ENCODE measurements at places on chromosomes 1 and 21.
A peak's percentile ranks its signal among the peaks of the same experiment; 100 is the strongest.

- no peak for DNase-seq
Measured at GRCh38 chr1:84479998-84480397, 932 bp downstream of the RPF1 start.

DNA sequence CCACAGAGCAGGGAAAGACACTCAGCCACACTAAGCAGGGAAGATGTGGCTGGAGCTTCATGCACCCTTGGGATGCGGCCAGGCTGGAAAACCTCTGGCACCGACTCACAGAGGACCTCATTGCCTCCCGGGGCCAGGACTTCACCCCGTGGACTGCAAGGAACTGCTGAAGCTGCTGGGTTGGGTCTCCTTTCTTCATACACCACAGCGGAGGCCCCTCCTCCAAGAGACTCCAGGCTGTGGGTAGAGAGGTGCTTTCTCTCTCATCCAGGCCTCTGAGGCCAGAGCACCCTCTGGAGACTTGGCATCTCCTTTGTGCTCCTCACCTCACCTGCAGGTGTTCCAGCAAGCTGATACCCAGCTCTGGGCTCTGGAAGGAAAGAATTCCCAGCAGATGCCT lies 76.0 kb upstream of the EDN2 start:
- no peak for DNase-seq

GRCh38 chr1:150022357-150022756 lies 11.8 kb upstream of the OTUD7B start:
- DNase-seq = no peak

- DNase-seq = peak; percentile 79
Measured at GRCh38 chr1:179080866-179081686, 794 bp upstream of the TOR3A start.

- DNase-seq = peak; percentile 73
Measured at GRCh38 chr1:157806431-157807149, 13.3 kb downstream of the FCRL1 start.

DNA sequence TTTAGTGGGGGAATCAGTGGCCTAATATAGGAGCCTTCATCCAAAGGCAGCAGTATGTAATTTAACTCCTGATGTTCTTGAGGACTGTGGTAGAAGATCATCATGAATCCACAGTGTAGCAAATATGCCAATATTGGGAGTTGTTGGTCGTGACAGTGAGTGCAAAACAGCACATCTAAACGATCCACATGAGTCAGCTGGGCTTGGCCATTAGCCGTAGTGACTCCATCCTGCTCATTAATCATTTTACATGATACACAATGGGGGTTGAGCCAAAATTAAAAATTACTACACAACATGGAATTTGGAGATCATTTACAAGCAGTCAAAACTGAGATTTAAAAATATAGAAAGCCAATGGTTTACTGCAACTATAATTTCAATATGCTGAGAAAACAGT lies 653.9 kb upstream of the CAMK1G start:
- no peak for DNase-seq

DNA sequence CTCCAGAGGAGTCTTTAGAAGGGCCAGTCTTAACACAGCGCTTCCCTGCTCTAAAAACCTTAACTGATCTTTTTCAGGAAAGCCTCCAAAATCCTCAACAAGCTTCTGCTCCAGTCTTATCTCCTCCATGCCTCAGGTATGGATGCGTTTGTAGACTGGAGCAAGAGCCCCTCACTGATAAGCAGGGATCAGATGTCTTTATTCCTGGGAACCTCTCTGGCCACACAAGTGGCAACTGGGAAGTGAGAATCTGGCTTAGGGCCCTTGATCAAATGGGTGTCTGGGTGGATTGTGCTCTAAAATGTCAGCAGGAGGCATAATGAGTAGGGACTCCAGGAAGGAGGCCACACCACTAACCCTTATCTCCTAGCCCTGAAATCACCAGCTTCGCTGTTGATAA lies 1.4 kb downstream of the ZBTB8A start:
- no peak for DNase-seq

GRCh38 chr1:61207416-61207815 lies 125.1 kb downstream of the NFIA start:
- DNase-seq = no peak

DNA sequence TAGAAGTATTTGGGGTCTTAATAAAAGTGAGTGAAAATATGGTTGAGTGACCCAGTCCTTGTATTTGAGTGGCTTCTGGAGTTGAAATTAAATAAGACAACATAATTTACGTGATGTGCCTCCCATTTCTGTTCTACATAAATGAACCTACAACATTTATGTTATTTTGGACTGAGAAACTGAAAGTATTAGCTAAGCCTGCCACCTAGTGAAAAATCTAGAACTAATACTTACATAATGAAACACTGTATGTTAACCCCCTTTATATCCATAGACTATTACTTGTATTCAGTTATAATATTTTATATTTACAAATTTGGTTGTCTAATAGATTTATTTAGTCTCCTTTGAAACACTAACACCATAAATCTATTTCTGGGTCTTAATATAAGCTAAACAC lies 298.9 kb downstream of the KCNT2 start:
- DNase-seq = no peak

DNA sequence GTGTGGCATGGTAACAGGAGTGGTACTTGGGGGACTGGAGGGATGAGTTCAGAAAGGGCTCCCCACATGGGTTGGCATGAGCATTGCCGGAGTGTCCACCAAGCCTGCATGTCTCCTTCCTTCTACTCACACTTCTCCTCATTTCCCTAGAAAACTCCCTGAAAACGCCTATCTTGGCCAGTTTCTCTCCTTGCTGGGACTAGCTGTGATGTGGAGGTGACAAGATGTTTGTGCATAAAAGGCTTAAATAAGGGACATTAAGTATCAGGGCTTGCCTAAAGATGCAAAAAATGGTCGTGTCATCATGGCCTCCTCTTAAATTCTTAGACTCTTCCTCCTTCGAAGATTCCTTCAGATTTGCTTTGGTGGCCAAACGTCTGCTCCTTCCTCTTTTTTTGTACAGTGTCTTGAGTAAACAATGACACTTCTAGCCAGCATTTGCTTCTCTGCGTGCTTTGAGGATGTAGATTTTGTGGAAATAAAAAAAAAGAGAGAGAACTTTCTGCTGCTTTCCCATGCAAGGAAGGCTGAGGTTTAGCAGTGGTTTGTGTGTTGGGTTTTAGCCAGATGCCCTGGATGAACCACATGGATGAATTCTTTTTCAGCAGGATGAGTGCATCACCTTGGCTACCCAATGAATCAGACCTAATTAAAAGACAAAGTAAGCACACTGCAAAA lies 239.1 kb upstream of the IRF2BP2 start:
- no peak for DNase-seq

GRCh38 chr1:116537040-116537831 lies 33.6 kb downstream of the CD58 start:
- no peak for DNase-seq

DNA sequence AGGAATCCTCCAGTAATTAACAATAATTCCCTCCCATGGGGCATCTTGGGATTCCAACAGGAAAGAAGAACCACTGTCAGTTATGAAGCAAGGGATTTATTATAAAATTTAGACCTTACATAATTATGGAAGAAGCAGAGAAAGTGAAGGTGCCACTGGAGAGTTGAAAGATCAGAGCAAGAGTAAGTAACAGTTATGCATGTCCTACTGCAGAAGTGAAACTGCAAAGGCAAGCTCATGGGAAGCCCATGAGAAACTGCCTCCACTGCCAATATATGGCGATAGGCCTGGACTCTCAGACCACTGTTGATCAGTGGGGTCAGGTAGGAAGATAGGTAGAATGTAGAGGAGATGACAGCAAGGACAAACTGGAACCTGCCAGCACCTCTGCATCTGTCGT lies 123.6 kb upstream of the ZNF648 start:
- no peak for DNase-seq

DNA sequence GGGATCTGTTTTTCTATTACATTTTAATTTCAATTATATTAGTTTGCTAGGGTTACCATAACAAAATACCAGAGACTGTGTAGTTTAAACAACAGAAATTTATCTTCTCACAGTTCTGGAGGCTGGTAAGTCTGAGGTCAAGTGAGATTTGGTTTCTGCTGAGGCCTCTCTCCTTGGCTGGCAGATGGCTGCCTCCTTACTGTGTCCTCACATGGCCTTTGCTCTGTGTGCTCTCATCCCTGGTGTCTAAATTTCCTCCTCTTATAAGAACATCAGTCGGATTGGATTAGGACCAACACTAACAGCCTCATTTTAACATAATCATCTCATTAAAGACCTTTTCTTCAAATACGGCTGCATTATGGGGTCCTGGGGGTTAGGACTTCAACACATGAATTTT lies 195.2 kb upstream of the CHODL start:
- no peak for DNase-seq

DNA sequence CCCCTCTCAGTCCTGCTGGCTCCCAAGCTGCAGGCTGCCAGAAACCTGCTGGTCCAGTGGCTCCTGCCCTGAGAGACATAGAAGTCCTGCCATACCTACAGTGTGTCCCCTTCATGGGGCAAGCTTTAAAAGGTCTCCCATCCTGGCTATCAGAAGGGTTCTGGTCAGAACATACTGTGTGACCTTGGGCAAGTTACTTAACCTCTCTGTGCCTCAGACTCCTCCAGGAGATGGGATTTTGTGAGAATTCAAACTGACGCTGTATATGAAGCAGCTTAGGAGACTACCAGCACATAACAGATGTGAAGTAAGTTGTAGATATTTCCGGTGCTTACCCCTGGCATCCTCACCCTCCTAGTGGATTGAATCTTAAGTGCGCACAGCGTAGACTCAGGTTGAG lies 8.7 kb upstream of the GJB5 start:
- DNase-seq = no peak

DNA sequence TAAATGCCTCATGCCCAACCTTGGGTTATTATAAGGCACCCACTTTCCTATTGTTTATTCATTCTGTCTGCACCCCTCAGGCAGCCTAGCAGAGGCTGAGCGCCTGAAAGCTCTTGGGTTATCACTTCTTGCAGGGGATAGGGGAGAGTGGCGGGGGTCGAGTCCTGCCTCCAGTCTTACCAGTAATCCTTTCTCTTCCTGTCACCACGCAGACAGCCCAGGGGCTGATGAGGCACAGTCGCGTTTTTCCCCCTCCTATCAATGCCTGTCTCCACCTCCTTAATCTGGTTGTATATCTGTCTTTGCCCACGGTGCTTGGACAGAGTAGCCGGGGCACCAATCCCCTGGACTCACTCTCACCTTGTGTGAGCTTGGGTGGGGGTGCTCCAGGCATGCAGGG lies 733.1 kb downstream of the MATN1 start:
- DNase-seq = no peak

DNA sequence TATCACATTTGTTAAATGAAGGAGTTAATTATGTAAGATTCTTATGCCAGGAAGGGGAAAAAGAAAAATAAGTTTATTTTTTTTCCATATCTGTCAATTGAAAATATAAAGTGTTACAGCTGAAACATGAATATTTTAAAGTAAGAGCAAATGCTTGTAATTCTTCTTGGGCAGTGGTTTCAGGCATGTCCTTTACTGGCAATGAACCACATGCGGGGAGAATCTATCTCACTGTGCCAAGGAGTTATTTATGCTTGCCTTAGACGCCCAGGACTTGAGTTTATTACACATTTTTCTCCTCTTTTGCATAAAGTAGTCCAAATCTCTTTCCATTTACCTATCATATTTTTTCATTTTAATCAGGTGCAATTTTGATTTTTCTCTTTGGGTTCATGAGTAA lies 207.8 kb upstream of the NRIP1 start:
- DNase-seq = no peak

GRCh38 chr1:225777583-225778336 lies at the start of gene SRP9:
TSS of gene SRP9 (plus strand) at chr1:225777826. CDS start at chr1:225777941, 115 bp downstream.
- peak; percentile 95 for DNase-seq

GRCh38 chr1:118992868-118993699 lies 4.9 kb upstream of the TBX15 start:
- DNase-seq = no peak

Measured in memory B cell (primary cell).